AG09309 (cell line): ENCODE measurements at places on chromosomes 3 and 15.

GRCh38 chr3:30245858-30246622, 360.4 kb upstream of the TGFBR2 start:
- no peak for DNase-seq

- DNase-seq = no peak
Observed at GRCh38 chr3:59290358-59290757, 240.5 kb upstream of the CFAP20DC start.

DNA sequence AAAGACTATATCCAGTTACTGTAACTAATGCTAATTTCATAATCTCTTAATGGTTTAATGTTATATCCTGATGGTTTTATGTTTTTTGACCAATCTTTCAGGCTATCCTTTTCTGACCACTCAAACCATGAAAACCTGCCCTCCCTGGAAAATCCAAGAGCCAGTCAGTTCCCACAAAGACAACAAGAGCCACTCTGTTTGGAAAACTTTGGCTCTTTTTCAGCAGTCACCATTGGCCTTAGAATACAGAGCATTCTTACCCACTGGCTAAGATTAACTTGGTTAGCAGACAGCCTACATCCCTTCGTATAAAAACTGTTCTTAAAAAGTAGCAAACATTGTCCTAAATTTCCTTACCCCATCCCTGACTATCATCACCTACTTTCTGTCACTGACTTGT, 32.9 kb downstream of the ALCAM start:
- no peak for DNase-seq

DNA sequence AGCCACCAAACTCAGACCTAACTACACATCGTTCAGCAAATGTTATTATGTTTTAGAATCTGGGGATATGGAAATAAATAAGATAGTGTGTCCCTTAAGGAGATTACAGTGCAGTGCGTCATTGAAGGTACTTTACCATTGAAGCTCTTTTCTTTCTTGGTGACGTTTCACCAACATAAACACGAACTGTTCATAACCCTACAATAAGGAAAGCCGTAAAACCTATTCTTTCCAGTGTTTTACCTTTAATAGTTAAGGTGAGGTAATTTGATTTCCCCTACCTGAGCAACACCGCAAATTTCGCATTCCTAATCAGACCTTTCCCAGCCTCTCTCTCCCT, 826 bp downstream of the CCDC66 start:
- no peak for DNase-seq

GRCh38 chr3:25153136-25153535, 274.9 kb upstream of the RARB start:
- no peak for DNase-seq

GRCh38 chr15:62626903-62627302, 415.6 kb upstream of the TPM1 start:
- no peak for DNase-seq

DNA sequence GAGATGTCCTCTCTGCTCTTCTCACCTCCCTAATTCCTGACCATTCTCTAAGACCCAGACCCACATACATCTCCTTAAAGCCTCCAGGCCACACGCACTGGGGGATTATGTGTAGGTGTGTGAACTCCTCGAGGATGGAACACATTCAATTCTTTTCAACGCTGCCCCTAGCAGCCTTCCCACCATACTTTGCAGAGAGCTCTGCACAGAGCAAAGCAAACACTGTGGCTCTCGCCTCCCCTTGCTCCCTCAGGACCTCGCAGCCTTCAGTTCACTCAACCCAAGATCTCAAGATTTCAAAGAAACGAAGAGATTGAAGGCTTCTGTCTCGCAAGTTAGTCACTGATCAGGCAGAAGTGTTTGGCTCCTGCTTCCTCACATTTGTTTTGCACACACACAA, 6.0 kb downstream of the ACTC1 start:
- no peak for DNase-seq

DNA sequence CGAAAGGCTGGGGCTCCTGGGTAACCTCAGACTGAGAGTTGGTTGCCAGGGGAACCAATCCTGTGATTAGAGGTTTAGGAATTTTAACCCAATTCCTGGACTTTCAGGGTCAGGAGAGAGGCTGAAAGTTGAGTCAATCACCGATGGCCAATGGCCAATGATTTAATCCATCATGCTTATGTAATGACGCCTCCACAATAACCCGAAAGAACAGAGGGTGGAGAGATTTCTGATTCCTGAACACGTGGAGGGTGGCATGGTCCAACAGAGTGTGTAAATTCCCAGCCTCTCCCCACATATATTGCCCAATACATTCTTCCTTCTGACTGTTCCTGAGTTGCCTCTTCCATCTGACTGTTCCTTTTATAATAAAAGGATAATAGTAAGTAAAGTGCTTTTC, 137.2 kb upstream of the CBLB start:
- peak; percentile 84 for DNase-seq

DNA sequence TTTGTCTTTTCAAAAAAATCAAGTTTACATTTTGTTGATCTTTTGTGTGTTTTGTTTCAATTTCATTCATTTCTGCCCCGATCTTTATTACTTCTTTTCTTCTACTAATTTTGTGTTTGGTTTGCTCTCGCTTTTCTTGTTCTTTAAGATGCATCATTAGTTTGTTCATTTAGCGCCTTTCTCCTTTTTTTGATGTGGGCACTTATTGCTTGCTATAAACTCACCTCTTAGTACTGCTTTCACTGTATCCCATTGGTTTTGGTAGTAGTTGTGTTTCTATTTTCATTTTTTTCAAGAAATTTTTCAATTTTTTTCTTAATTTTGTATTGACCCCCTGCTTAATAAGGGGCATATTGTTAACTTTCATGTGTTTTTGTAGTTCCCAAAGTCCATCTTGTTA, 34.4 kb downstream of the PRKCI start:
- DNase-seq = no peak

DNA sequence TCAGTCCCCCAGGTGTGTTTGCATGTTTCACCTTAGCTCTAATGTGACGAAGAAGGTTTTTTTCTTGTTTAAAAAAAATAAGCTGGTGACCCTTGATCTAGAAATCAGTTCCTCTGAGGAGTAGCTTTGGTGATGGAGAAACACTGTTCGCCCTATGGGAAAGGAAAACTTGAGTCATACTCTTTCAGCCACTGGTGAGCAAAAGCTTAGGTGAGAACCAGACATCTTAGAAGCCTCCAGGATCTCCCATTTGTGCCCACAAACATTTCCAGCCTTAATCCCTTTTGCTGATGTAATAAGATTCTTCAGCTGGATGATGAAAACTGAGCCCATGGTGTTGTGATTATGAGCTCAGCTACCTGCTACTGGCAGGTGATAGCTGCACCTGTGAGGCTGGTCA, 37.8 kb downstream of the SLC27A2 start:
- DNase-seq = no peak

DNA sequence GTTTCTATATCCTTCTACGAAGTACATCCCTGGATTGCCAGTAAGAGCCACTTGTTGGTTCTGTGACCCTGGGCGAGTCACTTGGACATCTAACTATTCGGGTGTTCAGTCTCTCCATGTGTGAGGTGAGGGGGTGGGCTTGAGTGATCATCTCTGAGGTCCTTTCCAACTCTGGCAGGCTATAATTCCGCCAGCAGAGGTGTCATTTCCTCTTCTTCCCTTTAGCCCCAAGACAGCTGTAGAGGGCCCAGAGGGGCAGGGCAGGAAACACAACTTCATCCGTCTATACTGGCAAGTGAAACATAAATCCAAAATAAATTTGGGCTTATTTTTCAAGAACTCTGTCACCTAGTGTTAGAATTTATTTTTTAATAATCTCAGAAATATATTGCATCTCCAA, 38.1 kb downstream of the C2CD4A start:
- no peak for DNase-seq

DNA sequence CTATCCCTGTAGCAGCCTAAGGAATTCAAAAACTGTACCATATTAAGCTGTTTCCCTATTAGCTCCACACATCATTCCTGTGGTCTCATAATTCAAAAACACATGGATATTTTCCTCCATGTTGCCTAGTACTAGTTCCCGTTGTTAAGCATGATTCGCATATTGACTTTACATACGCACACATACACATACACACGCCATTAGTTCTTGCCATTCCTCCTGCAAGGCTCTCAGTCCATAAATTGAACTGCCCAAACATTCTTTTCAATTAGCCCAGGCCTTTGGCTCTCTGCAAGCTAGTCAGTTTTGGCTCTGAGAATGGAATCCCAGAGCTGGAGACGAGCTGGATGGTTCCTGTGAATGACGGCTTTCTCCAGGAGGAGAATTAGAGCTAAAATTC, 57.2 kb upstream of the RAD18 start:
- DNase-seq = peak; percentile 62

GRCh38 chr3:29493109-29493508, 212.2 kb downstream of the RBMS3 start:
- DNase-seq = no peak

DNA sequence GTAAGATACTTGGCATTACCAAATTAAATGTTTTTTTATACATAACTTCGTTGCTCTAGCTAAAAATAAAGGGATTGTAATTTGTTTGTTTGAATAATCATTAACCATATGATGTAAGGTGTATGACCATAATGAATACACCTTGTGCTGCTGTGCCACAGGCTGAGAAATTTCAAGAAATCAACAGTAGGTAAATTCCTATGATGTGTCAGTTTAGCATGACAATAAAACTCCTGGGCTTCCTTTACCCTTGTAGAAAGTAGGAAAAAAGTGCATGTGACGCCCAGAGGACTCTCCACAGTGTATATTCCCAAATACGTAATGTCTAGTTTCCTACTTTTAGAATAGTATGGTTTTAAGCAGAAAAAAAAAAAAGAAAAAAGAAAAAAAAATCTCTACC, 208.1 kb downstream of the SATB1 start:
- DNase-seq = no peak

- DNase-seq = peak; percentile 62
Observed at GRCh38 chr15:64010719-64011118, 35.6 kb downstream of the DAPK2 start.

DNA sequence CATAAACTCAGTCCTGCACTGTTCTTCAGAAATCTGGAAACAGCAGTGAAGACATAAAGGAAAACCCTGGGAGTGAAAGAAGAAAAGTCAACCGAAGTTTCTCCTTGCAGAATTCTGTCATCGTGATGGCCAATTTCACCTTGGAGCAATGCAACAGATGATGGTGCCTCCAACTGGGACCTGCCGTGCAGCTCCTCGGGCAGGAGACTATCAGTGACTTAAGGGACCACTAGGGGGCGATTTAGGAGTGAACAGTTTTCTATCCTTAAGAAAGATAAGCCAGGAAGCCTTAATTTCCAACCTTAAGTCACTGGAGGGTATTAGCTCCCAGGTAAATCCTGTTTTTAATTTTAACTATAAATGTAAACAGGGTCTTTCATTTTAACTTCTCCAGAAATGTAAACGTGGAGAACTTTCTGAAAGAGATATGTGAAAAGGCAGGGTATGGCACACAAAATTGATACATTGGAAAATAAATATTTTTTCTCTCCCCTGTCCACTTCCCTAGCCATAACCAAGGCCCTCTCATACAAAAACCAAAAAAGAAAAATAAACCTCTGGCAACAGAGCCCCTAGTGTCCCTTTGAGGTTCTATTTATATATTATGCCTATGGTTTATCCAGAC, 116.3 kb downstream of the PDZRN3 start:
- DNase-seq = no peak

GRCh38 chr15:41020311-41020710, 67.0 kb downstream of the CHAC1 start:
- DNase-seq = no peak

- no peak for DNase-seq
Observed at GRCh38 chr3:81072591-81072990, 688.9 kb downstream of the GBE1 start.

GRCh38 chr3:16130066-16130465, 44.4 kb upstream of the GALNT15 start:
- DNase-seq = peak; percentile 77

- no peak for DNase-seq
Observed at GRCh38 chr3:56994391-56994790, 66.1 kb upstream of the SPATA12 start.

GRCh38 chr3:37605572-37606153, 256.0 kb upstream of the CTDSPL start:
- no peak for DNase-seq

- DNase-seq = no peak
Observed at GRCh38 chr3:120457827-120458226, 7.0 kb upstream of the FSTL1 start.

- DNase-seq = no peak
Observed at GRCh38 chr3:125006291-125006731, 49.5 kb downstream of the HEG1 start.

GRCh38 chr3:13025778-13026518, 47.3 kb downstream of the IQSEC1 start:
- DNase-seq = no peak

DNA sequence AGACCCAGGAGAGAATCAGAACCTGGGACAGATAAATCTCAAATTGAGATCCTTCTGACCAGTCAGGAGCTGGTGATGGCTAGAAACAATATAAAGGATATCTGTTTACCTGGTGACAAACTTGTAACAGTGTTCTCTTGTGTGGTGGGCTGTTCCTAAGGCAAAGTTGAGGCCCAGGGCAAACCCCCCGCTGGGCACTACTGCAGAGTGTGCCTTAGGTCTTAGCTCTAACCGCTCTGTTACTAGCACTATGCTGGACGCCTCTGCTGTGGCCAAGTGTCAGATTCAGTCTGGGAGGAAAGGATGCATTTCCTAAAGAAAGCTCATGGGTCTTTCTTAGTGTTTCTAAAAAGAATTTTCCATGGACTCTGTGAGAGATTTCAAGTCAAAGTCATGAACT, 146.5 kb upstream of the MEIS2 start:
- DNase-seq = no peak

GRCh38 chr3:184748219-184749135, 36.6 kb upstream of the MAGEF1 start:
- no peak for DNase-seq

DNA sequence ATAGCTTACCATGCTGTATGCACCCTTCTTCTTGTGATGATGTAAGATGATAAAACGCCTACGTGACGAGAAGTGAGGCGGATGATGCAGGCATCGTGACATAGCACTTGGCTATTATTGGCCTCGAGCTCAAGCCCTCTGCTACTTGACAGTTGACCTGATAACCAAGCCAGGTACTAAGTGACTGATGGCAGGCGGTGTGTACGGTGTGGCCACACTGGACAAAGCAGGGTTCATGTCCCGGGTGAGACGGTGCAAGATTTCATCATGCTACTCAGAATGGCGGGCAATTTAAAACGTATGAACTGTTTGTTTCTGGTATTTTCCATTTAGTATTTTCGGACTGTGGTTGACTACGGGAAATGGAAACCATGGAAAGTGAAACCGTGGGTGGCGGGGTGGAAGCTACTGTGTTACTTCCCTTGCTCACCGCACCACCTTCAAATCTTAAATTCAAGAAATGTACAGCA, 57.7 kb downstream of the SLC12A8 start:
- no peak for DNase-seq

DNA sequence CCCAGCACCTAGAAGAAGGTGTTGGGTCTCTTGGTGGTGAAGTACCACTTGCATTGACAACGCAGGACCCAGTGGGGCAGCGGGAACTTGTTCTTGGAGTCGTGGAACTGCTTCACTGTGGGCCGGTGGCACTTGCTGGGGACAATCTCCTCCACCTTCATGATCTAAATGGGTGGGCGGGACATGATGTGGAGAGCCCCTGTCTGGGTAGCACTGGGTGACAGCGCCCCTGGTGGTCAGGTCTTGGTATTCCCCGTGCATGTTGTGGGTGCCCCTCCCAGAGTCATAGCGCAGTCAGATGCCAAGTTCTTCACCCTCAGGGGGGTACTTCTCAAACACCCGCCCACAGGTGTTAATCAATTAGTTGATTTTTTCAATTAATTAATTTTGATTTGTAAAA, 60.2 kb downstream of the AGBL1 start:
- no peak for DNase-seq

- no peak for DNase-seq
Observed at GRCh38 chr3:46097691-46098241, 70.5 kb upstream of the XCR1 start.
